ENCODE measurements at places on chromosomes 3 and 15.

- no peak for DNase-seq
These were observed 17.2 kb upstream of the TIMP4 start for GRCh38 chr3:12175844-12176453.

- DNase-seq, result no peak
These were observed 23.1 kb downstream of the RIOX2 start for GRCh38 chr3:97949110-97949485.

GRCh38 chr3:119352863-119353527 lies 58.8 kb downstream of the ARHGAP31 start:
- DNase-seq, result no peak

- DNase-seq, result no peak
These were observed 424.1 kb upstream of the TPM1 start for GRCh38 chr15:62618432-62618831.

- no peak for DNase-seq
These were observed 19.9 kb downstream of the TATDN2 start for GRCh38 chr3:10268116-10268515.

- DNase-seq, result no peak
These were observed 534.5 kb upstream of the KCNMB2 start for GRCh38 chr3:178001670-178002101.

DNA sequence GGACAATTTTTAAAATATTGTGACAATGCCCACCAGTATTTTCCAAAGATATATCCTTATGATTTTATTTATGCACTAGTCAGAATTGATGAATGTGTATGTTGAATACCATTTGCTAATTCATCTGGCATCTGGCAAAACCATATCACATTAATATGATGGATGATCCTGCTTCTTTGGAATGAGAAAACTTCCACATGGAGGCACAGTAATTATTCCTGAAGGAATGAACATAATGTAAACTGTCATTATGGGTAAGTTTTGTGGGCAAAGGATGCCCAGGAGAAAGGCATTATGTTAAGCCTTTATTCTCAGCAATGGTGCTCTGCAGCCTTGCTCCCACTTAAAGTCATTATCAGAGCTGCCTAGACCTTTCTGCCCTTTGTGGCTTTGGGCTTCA lies 113.0 kb upstream of the MME start:
- no peak for DNase-seq

- no peak for DNase-seq
These were observed 31.7 kb downstream of the LINS1 start for GRCh38 chr15:100570275-100570674.

DNA sequence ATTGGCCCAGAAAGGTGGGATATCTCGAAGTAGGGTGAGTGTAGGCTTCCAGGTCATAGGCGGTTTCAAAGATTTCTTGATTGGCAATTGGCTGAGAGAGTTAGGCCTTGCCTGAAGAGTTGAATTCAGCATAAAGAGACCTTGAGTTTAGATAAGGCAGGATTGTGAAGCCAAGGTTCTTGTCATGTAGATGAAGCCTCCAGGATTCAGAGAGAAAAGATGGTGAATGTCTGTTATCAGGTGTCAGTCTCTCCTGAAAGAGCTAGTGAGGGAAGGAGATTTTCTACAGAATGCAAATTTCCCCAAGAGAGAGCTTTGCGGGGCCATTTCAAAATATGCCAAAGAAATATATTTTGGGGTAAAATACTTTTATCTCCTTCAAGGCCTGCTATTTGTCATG lies 217.0 kb upstream of the TLE3 start:
- no peak for DNase-seq

GRCh38 chr15:92877000-92877399 lies 23.1 kb upstream of the CHD2 start:
- DNase-seq, result no peak

- no peak for DNase-seq
These were observed 725.9 kb downstream of the TUSC7 start for GRCh38 chr3:117435506-117435905.

DNA sequence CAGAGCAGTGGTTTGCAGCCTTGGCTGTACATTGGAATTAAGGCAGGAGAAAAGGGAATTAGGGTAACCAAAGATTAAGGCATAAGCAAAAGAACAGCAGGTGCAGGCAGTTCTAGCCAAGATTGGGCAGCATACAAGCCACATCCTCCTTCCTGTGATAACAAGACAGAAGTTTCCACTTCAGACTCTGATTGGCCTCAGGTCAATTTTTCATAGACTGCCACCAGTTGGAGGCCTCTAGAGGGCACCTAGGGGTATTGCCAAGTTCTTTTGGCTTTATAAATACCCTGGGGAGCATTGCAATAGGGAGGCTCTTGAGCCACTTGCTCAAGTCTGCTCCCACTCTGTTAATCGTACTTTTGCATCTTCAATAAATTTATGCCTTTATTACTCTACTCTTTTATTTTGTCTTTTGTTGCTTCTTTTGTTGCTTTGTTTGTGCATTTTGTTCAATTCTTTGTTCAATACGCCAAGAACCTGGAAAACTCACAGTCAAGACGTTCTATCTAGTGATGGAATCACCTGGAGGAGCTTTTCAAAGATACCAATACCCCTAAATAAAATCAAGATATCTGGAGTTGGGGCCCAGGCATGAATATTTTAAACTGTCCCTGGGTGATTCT lies 32.2 kb upstream of the FMN1 start:
- DNase-seq, result peak; percentile 24

GRCh38 chr15:79410237-79410636 lies 21.9 kb upstream of the MINAR1 start:
- no peak for DNase-seq

GRCh38 chr3:37026851-37027250 lies 33.5 kb downstream of the MLH1 start:
- no peak for DNase-seq

DNA sequence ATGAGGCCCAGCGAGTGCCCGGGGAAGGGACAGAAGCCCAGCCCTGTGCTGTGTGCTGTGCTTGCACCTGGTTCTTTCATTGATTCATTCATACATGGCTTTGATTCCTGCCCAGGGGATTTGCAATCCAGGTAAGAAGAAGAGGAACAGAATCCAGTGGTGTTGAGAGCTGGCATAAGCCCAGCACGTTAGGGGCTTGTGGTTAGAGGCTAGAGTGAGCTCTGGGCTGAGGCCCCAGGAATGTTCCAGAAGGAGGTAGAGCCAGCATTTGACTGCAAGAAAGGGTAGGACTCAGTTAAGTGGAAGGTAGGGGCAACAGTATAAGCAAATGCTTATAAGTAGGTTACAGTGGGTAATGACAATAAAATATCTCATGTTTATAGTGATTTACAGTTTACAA lies 2.3 kb downstream of the VWA5B2 start:
- DNase-seq, result no peak

DNA sequence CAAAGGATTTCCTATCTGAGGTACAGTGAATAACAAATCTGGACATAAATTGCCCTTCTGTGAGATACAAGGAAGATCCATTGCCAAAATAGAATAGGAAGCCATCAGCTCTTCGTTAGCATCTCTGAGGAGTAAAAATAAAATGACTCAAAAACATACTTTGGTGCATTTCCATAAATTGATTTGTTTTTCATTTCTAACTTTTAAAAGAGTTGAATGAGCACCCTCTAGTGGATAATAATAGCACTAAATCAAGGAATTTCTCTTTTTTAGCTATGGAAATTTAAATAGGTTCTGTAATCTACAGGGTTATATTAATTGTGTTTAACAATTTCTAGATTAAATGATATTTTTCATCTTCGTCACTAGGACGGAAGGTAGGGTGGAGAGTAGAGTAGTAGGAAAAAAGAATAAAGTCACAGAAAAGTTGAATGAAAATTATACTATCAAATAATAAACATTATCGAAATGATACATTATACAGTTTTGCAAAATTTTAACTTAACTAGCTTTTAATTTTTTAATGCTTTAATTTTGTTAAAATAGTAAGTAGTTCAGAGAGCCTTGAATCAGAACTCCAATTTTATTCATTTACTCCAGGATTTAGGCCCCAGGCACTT lies 6.4 kb downstream of the NSUN3 start:
- DNase-seq, result no peak

DNA sequence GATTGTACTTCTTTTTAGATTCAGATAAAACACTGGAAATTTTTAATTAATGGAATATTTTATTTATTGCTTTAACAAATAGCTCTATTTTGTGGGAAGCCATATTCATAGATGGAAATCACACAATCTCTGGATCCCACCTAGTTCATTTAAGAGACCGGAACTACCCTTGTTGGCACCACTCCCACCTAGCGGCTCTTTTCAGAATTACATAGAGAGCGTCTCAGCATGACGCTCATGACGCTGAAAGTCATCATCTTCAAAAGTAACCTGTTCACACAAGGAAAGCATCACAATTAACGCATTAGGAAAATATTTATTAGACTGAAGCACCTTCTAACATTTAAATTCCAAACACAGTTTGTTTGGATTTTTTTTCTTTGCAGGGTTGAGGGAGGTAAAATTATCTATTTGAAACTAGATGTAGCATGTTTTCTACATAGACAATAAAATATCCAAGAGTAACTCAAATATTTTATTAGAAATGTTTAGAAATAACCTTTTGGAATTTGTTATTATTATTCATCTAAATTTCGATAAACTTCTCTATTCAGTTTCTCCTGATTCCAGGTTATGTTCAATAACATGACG lies 214.9 kb upstream of the ARRDC4 start:
- no peak for DNase-seq

- no peak for DNase-seq
These were observed 19.5 kb downstream of the SIAH2 start for GRCh38 chr3:150743508-150743907.

GRCh38 chr15:63519548-63520178 lies 15.3 kb downstream of the USP3 start:
- no peak for DNase-seq

- no peak for DNase-seq
These were observed 246.1 kb upstream of the RASGRP1 start for GRCh38 chr15:38810686-38811085.

DNA sequence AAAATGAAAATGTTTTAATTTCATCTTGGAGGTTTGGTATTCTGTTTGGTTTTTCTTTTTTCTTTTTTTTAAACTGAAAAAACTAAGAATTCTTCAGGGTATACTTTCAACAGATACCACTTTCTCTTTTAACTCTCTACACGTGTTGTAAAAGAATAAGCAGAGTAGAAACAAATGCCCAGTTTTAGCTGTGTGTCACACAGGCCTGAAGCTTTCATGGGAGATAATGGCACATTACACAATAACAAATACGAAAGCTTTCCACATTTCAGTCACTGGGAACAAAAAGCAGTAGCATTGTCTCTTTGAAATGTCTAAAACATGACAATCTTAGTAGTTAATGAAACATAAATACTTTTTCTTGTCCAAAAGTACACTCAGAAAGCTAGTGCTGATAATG lies 818.5 kb downstream of the TBL1XR1 start:
- DNase-seq, result no peak

GRCh38 chr3:101941318-101942040 lies 92.2 kb downstream of the NFKBIZ start:
- DNase-seq, result no peak

- no peak for DNase-seq
These were observed 628.4 kb upstream of the ALCAM start for GRCh38 chr3:104738271-104738670.

DNA sequence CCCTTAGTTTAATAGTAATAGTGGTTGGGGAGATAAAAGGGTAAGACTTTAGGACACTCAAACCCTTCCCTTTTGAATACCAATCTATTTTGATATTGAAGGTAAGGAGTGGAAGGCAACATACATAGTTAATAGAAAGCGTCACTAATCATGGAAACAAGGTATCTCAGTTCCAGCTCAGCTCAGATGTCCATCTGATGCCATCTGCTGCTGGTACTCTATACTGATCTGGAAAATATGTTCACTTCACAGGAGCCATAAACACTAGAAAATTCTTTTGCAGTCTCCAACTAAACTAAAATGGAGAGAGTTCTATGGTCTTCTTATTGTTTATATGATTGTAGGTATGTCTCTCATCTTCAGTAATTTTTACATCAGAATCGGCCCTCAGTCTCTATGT lies 1777.1 kb downstream of the OTOL1 start:
- no peak for DNase-seq

GRCh38 chr3:122074621-122075265 lies 19.6 kb downstream of the CD86 start:
- DNase-seq, result no peak
